ENCODE measurements at places on chromosomes 4 and X.

DNA sequence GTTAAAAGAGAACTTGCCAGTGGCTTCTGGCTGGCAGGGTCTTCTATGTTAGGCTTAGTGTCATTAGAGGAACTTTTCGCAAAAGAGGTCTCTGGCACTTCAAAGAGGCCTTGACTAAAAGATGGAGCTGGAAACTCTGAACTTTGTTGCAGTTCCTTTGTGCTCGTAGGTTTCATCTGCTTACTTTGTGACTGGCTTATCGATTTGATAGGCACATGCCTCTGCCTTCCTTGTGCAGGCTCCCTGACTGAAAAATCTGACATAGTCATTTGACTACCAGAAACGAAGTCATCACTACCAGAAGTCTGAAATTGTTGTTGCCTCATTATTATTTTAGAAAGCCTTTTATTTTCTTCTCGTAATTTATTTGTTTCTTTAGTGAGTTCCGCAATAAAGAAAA is 93.9 kb upstream of the IL13RA1 start:
- DNase-seq: no peak

GRCh38 chrX:68895778-68896177 is 67.0 kb downstream of the EFNB1 start:
- no peak for DNase-seq

GRCh38 chr4:140813804-140814203 is 57.6 kb upstream of the TBC1D9 start:
- DNase-seq: no peak

- no peak for DNase-seq
Observed at GRCh38 chrX:142052238-142052637, 148.5 kb downstream of the MAGEC1 start.

GRCh38 chrX:24201216-24201615 is 51.7 kb downstream of the ZFX start:
- no peak for DNase-seq

GRCh38 chrX:53265771-53266574 is 15.4 kb downstream of the IQSEC2 start:
- DNase-seq: no peak

GRCh38 chrX:153490217-153490930 is 4.4 kb upstream of the BGN start:
- DNase-seq: no peak

DNA sequence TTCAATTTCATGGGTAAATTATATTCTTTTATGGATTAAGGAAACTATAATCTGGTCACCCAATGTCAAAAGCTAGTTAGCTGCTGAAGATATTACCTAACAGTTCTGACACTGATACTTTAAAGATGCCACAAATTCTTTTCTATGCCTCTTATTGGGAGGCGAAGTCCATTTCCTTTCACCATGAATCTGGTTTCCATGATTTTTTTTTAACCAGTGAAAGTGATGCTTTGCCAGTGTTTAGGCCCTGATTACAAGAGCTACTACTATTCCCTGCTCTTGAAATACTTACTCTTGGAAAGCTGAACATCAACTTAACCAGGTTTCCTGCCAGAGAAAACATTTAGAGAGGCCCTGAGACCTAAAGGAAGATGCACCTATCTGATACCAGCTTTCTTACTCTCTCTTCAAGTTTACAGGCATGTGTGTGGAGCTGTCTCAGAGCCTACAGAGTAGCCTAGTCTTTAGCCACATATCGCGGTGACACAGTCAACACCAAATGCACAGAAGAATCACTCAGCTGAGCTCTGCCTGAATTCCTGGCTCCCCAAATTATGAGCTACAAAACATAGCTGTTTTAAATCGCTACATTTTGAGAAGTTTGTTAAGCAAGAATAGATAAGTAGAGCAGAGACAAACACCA is 1280.8 kb downstream of the PCDH7 start:
- no peak for DNase-seq

GRCh38 chr4:26402458-26402857 is 81.6 kb downstream of the RBPJ start:
- no peak for DNase-seq

DNA sequence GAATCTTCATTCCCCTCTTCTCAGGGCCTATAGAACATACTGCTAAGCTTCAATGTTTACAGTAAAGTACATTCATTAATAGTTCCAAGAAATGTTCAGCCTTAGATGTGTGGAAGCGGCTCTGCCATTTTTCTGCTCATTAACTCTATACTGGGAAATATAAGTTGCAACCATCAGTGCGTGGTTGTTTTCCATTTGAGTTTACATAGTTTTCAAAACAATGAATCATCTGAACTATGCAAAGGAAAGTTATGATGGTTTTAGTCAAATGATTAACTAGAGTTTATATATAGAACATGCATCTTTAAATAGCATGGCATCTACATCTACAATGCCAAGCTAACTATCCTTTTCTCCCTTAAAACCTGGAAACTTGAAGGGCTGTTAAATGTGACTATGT is 29.6 kb downstream of the LEF1 start:
- DNase-seq: no peak

- no peak for DNase-seq
Observed at GRCh38 chrX:18297251-18297650, 57.2 kb downstream of the SCML2 start.

- DNase-seq: peak; percentile 0
Observed at GRCh38 chrX:27444093-27444908, 18.8 kb downstream of the PPP4R3C start.

- DNase-seq: no peak
Observed at GRCh38 chr4:2924286-2924685, 38.9 kb downstream of the NOP14 start.

- DNase-seq: peak; percentile 79
Observed at GRCh38 chr4:152679414-152680281, at the start of gene TMEM154. TMEM154 (minus strand) TSS chr4:152679997; CDS start chr4:152679933, 64 bp downstream.

GRCh38 chr4:36206603-36207311 is 37.6 kb downstream of the ARAP2 start:
- no peak for DNase-seq

GRCh38 chr4:7410446-7410845 is 24.3 kb downstream of the PSAPL1 start:
- DNase-seq: no peak

DNA sequence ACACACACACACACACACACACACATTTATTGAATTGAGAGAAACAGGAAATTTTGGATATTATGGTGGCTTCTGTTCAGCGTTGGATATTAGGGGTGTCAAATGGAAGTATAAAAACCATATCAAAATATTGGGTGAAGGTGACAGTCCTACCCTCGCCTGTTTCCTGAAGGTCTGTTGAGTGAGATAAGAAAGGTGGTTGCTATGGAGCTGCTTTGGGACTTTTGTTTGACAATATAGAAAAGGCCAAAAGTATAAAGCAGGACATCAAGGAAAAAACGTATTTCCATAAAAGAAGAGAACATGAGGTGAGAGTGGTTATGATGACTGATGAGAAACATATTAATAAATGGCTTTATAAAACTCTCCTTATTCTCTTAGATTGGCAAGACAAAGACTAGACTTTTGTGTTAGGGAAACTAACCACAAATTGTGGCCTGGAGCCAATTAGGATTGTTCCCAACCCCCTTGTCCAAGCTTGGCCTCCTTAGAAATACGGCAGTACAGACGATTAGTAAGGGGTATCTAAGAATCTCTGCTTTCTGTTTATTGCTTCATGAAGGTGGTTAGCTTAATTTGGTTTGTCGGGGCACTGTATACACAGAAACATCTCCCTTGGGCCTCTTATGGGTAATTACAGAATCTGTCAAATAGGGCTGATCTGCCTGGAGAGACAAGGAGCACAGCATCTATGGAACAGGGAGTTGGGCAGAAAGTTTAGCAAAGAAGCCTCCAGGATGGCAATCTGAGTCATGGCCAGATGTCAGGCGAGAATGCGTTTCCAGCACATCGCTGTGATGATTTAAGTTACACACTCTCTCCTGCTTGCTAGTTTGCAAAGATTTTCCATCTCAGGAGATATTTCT is 198.0 kb downstream of the CBR4 start:
- no peak for DNase-seq

GRCh38 chr4:126705266-126705665 is 927.5 kb upstream of the INTU start:
- DNase-seq: no peak

- DNase-seq: no peak
Observed at GRCh38 chr4:61320154-61320553, 120.0 kb downstream of the ADGRL3 start.

DNA sequence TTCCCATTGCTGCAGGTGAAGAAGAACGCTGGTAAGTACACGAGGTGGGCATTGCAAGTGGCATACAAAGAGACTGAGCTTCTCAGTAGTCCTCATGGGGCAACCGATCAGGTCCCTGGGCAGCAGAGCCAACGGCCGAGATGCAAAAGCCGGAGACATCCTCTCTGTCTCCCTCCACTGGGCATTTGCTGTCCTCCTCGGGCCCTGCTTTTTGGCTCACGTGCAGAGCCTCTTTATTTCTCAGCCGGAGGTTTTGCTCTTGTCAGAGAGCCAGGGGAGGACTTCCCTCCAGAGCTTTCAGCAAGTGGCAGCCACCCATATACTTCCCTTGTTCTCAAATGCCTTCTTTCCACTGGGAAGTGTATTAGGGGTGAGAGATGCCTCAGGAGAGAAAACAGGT is 18.0 kb downstream of the STARD8 start:
- no peak for DNase-seq

DNA sequence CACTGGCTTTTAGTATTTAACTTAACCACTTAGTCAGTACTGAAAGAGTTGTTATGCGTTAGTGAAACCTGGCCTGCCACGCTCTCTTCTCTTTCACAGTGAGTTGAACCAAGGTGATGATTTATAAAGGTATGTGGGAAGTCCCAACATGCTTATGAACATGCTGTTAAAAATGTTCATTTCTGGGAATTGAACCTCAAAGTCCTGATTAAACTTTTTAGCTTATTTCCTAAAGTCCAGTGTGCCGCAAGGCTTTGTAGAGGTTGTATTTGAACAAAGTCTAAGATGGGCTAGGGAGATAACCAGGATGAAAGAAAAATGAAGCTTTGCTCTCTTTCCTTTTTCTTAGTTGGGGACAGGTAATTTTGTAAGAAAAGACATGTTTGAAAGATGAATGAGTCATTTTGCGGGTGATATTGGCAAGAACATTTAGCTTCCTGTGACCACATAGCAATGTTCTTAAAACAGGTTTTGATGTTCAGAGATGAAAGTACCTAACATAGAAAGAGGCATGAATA is 270.3 kb downstream of the DTHD1 start:
- peak; percentile 43 for DNase-seq

DNA sequence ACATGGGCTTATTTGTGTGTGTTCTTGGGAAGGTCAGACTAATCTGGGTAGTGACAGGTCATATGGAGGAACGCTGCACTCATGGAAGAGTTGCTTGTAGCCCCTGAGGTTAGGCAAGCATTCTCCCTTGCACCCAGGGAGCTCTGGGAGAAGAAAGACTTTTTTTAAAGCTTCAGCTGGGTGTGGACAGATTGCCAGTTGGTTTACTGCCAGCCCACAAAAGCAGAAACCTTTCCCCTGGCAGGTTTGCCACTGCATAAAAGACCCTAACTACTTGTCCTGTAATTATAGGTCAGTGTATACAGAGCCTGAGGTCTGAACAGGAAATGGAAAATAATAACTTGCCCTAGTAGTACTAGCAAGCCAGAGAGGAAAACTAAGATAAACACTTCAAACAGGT is 7.4 kb upstream of the NFKB1 start:
- DNase-seq: no peak

DNA sequence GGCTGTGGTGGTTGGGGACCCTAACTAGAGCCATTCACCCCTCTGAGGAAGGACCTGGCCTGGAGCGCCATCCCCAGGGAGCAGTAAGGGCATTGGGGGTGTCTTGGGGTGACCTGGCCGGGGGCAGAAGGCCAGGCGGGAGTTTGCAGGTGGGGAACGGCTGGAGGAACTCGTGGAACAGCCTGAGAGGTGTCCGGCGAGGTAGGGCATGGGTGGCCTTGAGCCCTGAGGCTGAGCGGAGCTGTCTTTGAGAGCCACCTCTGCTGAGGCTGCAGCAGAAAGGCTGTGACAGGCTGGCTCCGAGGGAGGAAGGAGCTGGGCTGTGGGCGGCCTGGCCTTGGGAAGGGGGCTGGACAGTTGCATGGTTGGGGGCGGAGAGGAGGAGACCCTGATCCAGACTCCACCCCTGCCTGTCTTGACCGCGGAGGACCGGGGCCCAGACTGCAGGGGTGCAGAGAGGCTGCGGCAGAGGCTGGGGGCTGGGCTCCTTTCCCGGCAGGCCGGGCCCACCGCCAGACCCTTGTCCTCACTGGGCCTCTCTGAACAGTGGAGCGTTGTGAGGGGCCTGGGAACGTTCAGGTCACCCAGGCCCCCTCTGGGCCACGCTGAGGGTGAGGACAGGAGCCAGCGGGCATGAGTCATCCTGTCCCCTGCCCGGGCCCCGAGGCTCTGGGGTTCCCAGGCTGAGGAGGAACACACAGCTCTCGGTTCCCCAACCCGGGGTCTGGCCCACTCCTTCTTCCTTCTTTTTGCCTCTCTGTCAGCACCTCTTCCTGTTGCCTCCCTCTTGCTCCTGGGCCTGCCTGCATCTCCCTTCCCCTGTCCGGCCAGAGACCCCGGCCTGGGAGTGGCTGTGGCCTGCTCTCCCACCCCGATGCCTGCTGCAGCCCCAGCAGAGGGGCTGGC is 8.1 kb downstream of the SH3BP2 start:
- DNase-seq: no peak

GRCh38 chrX:14554131-14554715 is 24.9 kb downstream of the GLRA2 start:
- no peak for DNase-seq

GRCh38 chrX:96763608-96764007 is 79.0 kb downstream of the DIAPH2 start:
- DNase-seq: no peak

DNA sequence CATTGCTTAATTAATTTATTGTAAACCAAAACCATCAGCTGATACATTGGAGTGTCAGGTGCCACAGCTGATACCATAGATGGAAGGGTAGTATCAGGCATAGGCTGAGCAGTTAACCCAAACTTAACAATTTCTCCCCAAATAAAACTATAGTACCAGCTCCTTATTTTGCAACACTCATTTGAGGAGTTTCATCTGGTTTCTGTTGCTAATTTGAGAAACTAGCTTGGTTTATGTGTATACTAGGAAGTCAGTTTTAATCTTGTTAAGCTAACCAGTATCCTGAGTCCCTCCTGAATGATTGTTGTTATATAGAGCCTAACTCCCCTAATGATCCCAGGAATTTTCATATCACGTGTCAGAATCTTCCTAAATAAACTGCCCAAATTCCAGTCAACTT is 12.7 kb downstream of the DCAF16 start:
- DNase-seq: no peak

DNA sequence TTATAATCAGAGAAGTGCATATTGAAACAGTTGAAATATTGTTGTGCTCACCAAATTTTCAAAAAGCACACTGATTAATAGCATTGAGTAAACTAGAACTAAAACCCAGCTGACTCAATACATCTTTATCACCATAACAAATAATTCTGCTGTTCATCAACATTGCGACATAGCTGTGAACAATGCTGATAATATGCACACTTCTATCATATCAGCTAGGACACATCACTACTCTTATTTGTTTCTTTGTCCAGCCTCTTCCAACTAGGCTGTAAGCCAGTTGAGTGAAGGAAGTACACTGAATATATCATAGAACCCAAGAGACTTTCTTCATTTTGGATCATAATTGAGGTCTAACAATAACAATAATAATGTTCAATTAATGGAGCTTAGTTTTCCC is 349.7 kb downstream of the IQCM start:
- no peak for DNase-seq

GRCh38 chr4:150242820-150243458 is 164.7 kb downstream of the DCLK2 start:
- DNase-seq: no peak

- DNase-seq: no peak
Observed at GRCh38 chr4:3262208-3263052, 13.5 kb downstream of the MSANTD1 start.

All from Jurkat, Clone E6-1 (cell line).